KG1 (cell line): ENCODE measurements at places on chromosomes 1 and 21.

- DNase-seq, result no peak
Observed at GRCh38 chr1:91201176-91201575, 179.3 kb upstream of the ZNF644 start.

- no peak for DNase-seq
Observed at GRCh38 chr1:161676441-161676840, 13.5 kb downstream of the FCGR2B start.

DNA sequence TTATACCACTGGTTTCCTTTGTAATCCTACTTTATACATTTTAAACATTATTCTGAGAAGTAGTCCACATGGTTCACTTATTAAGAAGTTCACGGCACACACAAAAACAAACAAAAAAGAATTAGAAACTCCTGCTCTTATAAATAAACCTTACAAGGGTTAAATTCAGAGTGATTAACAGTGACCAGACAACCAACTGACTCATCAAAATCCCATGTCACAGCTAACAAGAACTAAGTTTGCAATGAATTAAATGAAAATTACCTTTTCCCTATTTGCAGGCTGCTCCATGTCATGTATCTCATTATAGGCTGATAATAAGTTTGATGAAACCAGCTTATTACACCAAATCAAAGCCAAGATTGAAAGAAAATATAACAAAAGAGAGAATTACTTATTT lies 77.5 kb downstream of the PUM1 start:
- DNase-seq, result no peak

DNA sequence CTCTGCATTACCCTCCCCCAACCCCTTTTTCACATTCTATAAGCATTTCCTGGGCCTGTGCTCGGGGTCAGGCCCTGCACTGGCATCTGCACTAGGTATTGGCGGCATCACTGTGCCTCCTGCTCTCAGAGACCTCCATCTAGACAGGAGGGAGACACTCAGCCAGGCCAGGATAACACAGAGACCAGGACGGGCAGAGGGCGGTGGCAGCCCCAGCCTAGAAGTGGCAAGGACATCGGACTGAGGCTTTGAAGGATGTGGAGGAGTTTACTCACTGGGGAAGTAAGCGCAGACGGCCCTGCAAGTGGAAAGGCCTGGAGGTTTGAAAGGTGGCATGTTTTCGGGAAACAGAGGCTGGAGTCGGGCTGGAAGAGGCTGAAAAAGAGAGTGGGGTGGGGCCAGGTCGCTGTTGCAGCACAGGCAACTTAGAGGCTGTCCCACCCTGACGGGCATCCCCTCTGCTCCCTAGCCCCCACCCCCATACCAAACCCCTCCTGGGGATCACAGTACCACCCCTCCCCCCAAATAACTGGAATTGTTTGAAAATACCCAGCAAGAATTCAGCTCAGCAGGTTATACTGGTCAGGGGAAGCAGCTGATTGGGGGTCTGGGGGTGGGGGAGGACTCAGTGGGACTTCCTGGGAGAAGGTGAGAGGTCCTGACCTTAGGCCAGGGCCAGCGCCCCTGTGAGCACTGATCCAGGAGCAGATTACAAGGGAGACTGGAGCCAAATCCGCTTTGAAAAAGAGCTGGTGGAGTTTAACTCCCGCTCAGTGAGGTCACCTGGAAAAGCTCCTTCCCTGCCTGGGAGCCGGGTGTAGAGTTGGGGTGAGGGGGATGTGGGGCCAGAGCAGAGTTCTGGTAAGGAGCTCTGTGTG lies 121.8 kb upstream of the WNT4 start:
- no peak for DNase-seq

- no peak for DNase-seq
Observed at GRCh38 chr1:117661027-117661426, 55.2 kb downstream of the TENT5C start.

GRCh38 chr1:9500756-9501754 lies 38.2 kb upstream of the SLC25A33 start:
- DNase-seq, result no peak

GRCh38 chr1:181061891-181062835 lies 26.3 kb upstream of the IER5 start:
- no peak for DNase-seq

DNA sequence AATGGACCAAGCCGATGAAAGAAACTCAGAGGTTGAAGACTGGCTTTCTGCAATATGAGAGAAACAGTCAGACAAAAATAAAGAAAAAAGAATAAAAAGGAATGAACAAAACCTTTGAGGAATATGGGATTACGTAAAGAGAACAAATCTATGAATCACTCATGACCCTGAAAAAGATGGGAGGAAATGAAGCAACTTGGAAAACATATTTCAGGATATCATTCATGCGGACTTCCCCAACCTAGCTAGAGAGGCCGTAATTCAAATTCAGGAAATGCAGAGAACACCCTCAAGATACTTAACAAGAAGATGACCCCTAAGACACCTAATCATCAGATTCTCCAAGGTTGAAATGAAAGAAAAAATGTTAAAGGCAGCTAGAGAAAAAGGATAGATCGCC lies 705.3 kb upstream of the CHRM3 start:
- DNase-seq, result no peak

DNA sequence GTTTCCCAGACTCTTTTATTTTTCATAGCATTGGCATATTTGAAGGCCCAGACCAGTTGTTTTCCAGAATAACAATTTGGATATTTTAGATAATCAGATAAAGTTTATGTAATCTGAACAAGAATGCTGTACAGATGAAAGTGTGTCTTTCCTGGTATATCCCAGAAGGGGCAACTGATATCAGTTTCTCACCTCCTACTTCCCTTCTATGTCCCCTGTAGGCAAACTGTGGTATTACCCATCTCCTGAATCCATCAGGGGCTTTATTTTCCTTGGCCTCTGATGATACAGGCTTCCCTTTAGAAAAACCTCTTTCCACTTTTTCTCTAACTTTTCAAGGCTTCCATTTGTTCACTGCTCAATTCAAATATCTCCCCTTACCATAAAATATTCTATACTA lies 87.5 kb upstream of the RGS1 start:
- no peak for DNase-seq

DNA sequence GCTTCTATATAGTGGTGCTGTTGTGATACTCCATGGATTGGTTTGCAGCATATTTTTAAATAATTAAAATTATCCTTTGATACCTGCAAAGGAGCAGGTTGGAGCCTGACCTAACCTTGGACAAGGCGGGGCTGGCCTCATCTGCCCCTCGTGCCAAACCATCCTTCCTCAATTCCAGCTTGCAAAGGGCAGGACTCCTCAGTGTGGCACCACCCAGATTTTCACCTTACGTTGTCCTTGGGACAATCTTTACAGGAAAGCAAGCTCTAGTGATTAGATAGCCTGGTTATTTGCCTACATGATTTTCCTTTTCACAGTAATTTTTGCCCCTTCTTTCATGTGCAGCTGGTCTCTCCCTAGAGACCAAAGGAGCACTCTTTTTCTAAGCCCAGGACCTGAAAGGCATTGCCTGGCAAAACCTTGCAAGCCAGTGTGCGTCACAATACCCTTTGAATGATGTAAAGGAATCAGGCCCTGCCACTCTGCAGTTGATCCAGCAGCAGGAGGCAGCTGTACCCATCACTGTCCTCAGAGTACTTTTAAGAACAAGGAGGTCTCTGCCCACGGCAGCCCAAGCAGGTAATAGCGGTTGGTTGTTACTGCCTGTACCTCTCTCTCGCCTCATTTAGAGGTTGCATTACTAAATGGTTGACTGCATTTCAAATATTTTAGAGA lies 99.4 kb downstream of the ADSS2 start:
- no peak for DNase-seq

- no peak for DNase-seq
Observed at GRCh38 chr1:44048532-44049215, 17.4 kb upstream of the SLC6A9 start.

DNA sequence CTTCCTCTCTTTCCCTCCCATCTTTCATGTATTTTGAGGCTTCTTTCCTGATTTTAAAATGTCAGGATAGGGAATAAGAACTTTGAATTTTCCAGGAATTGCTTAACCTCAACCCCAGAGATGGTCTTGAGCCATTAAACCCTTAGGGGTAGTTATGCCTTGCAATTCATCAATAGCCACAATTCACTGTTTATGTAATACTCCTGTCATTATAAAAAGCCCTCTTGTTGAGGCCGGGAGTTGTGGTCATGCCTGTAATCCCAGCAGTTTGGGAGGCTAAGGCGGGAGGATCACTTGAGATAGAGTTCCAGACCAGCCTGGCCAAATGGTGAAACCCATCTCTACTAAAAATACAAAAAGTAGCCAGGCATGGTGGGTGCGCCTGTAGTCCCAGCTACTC lies 24.5 kb downstream of the SPATA45 start:
- DNase-seq, result no peak

GRCh38 chr1:199799116-199799515 lies 228.4 kb upstream of the NR5A2 start:
- DNase-seq, result no peak

- no peak for DNase-seq
Observed at GRCh38 chr1:82260666-82261065, 459.9 kb downstream of the ADGRL2 start.

DNA sequence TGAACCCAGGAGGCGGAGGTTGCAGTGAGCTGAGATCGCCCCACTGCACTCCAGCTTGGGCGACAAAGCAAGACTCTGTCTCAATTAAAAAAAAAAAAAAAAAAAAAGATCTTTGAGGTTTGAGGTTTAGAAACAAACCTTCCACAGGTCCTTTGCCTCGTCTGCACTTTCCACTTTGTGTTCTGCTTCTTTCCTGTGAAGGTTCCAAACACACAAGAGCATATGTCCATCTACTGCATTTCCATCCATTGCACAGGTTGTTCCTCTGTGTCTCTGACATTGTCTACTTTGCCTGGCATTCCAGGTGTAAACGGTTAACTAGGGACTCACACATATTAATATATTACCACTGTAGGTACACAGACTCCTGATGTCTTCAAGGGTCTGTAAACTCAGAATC lies 40.1 kb downstream of the DSTYK start:
- no peak for DNase-seq

DNA sequence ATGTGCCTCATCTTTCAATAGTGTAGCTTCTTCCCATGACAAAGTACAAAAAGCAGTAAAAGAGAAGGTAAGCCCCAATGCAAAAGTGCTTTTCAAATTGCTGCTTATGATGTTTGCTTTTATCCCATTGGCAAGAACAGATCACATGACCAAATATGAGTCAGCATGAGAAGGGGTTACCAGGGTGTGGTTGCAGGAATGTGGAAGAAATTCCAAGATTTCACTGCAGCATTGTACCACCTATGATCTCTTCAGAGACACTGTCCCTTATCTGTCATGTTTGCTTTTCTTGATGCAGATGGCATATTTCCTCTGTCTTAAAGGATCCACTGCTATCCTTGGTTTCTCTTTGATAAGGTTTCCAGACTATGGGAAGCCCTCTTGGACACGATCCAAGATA lies 1006.9 kb upstream of the PRMT6 start:
- DNase-seq, result no peak

DNA sequence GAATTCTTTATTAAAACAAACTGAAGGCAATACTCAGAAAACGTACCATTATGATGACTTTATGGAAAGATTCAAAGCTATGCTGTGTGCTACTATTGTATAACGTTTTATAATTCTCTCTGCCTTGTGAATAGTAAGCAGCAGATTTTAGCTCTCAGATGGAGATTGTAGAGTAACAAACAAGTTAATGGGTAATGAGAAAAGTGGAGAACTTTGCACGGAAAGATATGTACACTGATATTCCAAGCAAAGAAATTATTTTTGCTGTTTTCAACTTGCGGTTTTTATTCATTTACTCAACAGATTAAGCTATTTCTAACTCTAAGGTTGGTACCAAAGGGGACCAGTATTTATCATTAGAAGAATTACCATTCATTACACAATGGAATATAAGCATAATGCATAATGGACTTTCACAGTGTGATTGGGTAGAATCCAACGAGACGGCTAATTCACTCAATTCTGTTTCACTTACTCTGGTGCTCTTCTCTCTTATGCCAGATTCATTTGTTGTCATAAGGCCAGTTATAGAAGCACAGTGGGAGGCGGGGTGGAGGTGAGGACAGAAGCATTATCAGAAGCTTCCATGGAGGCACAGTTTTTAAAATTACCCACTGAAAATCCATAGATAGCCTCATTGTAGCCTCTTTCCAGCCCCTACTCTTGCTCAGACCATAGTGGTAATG lies 38.6 kb downstream of the ATP1B1 start:
- DNase-seq, result no peak

- DNase-seq, result no peak
Observed at GRCh38 chr1:11898831-11899467, 27.3 kb downstream of the KIAA2013 start.

- no peak for DNase-seq
Observed at GRCh38 chr1:52899445-52899894, 22.1 kb downstream of the ECHDC2 start.

DNA sequence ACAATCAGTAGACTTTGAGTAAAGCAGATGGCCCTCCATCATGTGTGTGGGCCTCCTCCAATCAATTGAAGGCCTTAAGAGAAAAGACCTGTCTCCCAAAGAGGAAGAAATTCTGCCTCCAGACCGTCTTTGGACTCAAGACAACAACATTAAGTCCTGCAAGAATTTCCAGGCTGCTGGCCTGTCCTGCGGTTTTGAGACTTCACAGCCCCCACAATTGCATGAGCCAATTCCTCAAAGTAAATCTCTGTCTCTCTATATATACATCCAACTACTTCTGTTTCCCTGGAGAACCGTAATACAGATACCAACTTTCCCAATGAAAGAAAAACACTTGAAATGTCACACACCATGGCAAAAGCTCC lies 16.4 kb downstream of the REG4 start:
- no peak for DNase-seq

DNA sequence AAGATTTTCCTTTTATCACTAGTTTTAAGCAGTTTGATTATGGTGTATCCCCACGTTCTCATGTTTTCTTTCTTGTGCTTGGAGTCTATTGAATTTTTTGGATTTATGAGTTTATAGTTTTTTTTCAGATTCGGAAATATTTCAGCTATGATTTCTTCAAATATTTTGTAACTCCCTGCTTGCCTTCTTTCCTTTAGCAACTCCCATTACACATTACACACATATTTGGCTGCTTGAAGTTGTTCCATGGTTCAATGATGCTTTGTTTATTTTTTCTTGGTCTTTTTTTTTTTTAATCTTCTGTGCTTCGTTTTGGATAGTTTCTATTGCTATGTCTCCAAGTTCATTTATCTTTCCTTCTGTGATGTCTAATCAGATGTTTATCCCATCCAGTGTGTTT lies 48.5 kb upstream of the WARS2 start:
- no peak for DNase-seq

DNA sequence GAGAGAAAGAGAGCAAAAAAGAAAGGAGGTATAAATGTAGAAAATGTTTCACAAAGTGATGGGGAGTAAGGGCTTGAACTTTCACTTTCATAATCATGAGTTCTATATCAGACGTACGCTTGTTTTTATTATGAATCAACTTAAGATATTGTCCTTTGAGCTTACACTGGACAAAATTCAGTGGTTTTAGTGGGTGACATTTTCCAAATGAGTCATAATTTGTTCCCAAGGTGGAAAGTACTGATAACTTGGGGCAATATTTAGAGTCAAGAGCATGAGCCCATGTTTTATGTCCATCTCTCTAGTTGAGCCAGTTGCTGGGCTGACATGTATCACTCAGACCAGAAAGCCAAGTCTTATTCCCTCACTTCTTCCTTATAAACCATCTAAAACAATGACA lies 161.6 kb downstream of the CHRM3 start:
- DNase-seq, result no peak

- no peak for DNase-seq
Observed at GRCh38 chr1:47399846-47400155, 16.3 kb upstream of the FOXE3 start.
